ENCODE measurements at places on chromosomes 11 and 22.
A peak's percentile ranks its signal among the peaks of the same experiment; 100 is the strongest.

DNA sequence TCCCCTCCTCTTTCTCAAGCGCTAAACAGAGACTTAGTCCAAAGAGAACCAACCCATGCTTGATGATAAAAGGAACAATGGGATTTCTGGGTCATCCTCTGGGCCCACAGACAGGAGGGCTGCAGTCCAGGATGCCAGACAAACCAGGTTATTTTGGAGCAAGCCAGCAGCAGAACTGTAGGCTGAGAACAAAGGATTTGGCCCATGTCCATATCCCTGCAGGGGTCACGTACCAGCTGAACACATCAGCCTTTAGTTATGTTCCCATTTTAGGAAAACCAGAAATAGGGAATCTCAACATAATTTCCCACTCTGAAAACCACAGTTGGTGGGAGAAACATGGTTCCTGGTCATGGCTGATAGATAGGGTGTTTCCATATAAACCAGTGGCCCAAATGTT, 533.6 kb upstream of the CADM1 start:
- no peak for DNase-seq

DNA sequence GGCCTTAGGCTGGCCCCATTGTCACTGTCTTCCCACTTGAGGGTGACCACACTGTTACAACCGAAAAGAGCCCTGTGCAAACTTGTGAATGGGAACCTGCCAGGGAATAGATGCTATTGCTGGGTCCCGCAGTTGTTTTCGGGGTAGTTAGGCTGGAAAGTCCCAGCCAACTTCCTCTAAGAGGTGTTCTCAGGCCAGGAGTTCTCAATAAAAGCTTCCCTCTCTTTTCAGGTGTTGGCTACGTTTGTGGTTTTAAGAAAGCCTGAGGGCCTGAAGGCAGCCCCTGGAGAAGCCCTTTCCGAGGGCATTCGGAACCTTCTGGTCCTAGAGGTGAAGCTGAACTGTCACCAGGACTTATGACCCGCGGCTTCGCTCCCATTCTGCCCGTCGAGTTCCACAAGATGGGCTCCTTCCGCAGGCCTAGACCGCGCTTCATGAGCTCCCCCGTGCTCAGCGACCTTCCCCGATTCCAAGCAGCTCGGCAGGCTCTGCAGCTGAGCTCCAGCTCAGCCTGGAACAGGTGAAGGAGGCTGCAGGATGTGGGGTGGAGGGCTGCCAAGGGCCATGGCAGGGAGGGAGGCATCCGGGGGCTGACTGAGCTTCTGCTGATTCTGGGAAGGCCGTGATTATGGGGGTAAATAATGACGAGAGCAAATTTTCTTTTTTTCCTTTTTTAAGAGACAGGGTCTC, 104.8 kb downstream of the PRR5L start:
- no peak for DNase-seq

- DNase-seq = peak; percentile 44
Measured at GRCh38 chr11:130675917-130676316, 227.5 kb downstream of the ADAMTS15 start.

- DNase-seq = no peak
Measured at GRCh38 chr11:2331404-2331803, 29.6 kb downstream of the TSPAN32 start.

DNA sequence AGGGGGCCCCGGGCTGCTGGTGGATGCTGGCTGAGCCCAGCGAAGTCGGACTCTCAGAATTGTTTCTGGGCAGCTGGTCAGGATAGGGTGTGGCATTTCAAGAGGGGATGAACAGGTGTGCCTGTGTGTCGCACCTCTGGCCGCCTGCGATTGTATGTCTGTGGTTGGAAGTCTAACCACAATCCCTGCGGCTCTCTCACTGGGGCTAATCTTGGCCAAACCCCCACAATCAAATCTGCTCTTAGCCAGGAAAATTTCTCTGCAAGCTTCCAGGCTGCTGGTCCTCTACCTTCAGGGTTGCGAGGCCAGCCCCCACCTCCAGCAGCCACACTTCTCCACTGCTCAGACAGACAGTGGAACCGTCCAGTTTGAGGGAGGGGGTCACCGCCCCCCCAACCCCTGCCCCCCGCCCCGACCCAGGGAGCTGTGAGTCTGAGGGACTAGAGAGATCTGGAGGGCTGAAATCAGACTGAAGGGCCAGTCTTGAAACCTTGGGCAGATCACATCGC, 953 bp downstream of the ATG16L2 start:
- no peak for DNase-seq

DNA sequence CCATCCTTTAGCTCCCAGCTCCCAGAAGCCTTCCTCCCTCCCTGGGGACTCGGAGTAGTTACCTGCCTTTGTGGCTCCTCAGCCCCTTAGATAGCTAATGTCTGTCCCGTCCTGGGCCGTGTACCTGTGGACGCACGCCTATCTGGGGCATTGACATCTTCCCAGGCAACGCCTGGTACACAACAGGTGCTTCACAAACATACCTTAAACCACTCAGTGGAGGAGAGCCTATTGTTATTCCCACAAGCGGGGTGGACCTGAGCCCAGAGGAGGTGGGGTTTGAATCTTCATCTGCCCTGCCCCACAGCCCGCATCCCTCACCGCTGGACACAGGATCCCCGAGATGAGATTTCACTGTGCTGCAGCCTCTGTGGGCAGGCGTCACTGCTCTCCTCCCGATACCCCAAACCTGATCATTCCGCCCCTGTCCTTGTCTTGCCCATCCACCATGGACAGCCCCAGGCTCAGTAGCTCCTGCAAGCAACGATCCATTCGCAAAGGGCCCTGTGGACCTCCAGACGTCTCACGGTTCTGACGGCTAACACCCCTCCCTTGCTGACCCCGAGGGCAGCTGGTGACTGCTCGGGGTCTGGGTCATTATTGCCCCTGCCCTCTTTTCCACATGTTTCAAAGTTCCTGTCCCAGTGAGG, 73.8 kb upstream of the SHISAL1 start:
- no peak for DNase-seq

GRCh38 chr11:126740846-126741245, 259.7 kb downstream of the KIRREL3 start:
- DNase-seq = no peak

DNA sequence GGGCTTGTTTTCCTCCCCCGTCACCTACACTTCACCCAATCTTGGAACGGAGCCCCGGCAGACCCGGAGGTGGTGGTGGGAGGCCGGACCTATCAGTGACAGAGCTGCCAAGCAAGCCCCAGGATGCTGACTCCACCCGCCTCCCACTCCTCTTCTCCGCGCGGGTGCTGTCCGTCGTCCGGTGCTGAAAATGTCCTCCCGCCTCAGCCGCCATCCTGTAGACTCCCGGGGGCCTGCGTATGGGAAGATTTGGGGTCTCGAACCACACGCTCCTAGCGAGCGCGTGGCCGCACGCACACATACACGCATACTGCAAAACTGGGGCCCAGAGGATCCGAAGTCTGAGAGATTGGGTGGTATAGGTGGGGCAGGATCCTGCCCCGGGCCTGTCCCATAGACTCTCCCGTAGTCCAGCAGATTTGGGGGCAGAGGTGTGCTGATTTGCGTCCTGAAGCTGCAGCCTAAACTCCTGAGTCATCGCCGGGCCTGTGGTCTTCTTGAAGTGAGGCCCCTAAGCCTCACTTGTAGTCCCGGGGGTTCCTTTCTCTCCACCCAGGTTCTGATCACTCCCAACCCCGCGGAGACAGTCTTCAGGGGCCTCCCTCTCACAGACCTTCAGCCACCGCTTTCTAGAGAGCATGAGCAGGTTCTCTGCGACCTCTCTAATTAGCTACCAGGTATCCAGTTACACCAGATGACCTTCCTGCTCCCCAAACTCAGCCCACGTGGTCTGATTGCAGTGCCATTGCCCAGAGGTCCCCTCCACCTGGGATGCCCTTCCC, 796 bp upstream of the YIF1A start:
- DNase-seq = peak; percentile 16

DNA sequence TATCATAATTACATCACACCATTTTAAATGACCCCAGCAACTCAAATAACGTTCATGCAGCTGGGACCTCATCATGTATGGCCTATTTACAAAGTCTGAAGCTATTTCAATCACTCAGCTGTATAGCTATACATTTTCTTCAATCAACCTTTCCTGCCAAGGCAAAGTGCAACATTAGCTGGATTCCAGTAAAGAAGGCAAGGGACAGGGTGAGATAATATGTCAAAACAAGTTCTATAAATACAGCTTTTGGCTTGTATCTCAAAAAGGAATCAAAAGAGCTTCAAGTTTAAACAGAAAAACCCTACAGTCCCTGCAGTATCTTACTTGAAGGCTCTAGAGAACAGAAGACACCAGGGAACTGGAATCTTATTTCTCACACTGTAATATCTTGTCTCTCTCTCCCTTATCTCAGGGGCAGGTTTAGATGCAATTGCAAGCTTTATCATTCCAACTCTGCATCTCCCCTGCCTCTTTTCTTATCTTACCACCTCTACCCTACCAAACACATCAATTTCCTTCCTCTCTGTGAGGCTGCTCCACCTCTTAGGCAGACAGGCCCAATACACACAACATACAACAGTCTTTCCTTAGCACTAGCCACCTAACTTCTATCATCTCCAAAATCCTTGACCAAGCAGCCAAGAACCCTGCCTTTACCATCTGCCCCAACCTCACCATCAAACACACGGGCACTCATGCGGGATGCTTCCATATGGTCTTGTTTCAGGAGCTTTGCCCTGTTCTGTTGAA, 34.5 kb downstream of the CELF1 start:
- no peak for DNase-seq

DNA sequence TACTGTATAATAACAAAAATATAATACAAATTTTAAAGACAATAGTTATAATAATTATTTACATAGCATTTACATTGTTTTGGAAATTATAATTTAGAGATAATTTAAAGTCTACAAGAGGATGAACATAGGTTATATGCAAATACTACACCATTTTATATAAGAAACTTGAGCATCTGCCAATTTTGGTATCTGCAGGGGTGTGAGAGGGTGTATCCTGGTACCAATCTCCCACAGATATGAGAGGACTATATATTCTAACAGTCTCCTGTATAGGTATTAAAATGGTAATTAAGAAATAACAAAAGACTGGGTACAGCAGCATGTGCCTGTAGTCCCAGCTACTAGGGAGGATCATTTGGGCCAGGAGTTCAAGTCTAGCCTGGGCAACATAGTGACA, 134.4 kb downstream of the APOL5 start:
- DNase-seq = no peak

GRCh38 chr22:44459041-44459440, 39.0 kb downstream of the RTL6 start:
- DNase-seq = no peak

GRCh38 chr11:102451041-102451680, 1.4 kb downstream of the TMEM123 start:
- no peak for DNase-seq

DNA sequence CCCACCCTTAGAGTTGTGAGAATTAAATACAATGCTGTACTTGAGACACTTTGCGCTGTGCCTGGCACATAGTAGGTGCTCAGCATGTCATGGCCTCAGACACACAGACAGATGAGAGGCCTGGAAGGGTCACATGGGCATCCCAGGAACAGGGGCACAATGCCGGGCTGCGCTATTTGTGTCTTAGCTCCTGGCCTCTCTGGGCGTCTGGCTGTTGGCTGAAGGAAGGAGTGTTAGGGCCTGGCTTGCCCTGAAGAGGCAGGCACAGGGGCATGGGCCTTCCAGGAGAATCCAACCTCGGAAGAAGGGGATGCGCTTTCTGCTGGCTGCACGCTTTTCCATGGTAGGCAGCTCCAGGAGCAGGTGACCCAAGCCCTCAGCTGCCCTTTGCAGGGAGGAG, 41.4 kb downstream of the ST14 start:
- DNase-seq = no peak

DNA sequence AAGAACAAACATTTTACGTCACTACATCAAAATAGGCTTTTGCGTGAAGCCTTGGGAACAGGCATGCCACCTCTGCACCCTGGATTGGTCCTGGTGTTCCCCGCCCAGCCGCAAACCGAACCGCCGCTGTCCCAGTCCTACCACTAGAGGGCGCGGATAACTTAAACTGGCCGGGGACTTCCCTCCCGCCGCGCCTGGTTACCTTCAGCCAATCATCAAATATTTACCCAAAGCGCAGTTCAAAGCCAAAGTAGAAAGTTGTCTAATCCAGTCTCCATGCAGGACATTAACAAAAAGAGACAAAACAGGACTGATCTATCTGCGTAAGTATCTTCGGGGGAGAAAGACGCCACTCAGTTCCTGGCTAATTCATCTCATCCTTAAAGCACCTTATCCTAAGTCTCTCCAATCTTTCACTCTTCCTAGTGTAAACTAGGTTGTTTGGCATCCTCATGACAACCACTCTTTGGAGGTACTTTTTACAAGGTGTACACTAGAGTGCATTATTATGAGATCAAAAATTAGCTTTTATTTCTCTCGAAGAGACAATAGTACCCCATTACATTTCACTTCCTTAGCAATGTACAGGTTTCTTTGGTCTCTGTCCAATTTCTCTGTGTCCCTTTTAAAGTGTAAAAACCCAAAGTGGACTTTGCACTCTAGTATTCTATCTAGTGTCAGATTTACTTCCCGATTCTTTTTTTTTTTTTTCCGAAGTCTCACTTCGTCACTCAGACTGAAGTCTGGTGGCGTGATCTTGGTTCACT, 3.9 kb upstream of the CRY2 start:
- DNase-seq = peak; percentile 92

DNA sequence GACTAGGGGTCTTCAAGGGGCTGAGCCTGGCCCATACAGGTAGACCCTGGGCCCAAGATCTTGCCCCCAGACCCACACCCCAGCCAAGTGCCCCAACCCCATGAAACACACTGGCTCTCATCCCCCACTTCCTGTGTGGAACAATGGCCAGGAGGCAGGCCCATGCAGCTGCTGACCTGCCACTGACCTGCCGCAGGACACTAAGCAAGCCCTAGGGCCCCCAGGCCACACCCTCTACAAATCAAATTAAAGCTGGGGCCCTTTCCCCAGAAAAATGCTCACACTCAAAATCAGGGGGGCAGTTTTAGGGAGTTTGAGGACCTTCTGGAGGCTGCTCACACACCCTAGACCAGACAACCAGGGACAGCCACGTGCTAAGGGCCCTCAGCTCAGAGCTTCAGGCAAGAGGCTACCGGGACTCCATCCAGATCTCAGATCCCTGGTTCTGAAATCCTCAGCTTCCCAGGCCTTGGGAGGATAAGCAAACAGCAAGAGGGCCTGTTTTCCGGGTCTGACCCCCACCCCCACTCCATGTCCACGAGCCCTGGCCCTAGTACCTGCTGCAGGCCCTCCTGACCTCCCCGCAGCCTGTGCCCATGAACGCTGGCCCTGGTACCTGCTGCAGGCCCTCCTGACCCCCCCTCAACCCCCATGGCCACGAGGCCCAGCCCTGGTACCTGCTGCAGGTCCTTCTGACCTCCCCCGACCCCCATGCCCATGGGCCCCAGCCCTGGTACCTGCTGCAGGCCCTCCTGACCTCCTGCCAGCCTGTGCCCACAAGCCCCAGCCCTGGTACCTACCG, 10.0 kb downstream of the CARD10 start:
- DNase-seq = no peak

All from cardiac fibroblast (primary cell).